ENCODE measurements at places on chromosomes 11 and 22.
A peak's percentile ranks its signal among the peaks of the same experiment; 100 is the strongest.

DNA sequence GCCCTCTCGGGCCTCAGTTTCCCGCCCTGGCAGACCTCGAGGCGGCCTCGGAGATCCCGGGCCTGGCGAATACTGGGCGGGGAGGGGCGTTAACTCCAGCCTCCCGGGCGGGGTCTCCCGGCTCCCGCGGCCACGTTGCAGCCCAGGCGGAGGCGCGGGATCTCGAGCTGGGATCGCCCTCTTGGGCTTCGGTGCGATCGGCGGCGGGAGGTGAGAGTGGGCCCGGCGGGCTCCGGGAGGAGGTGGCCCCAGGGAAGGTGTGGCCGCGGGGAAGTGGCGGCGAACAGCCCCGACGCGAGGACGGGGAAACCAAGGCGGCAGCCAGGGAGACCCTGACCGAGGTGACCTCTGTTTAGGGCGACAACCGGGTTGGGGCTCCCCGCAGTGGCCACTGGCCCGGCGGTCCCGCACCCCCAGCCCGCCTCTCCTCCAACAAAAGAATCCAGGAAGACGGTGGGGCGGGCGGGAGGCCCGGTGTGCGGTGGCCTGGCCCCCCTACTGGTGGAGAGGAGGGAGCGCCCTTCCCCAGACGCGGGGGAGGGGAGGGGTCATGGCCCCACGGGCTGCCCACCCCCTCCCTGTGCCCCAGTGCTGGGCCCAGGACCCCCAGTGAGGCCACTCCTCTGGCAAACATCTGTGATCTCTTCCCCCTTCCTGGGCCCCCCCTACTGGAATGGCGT is at the start of gene PHETA2:
Gene PHETA2, plus strand, starts transcription at position 117 of the 680 bp plus-strand sequence. CDS start 3,046 bp downstream, outside the sequence.
- peak; percentile 40 for DNase-seq

GRCh38 chr11:130214861-130215530 is 55.4 kb downstream of the ST14 start:
- DNase-seq: no peak

GRCh38 chr11:26974996-26975395 is 18.9 kb upstream of the FIBIN start:
- DNase-seq: no peak

DNA sequence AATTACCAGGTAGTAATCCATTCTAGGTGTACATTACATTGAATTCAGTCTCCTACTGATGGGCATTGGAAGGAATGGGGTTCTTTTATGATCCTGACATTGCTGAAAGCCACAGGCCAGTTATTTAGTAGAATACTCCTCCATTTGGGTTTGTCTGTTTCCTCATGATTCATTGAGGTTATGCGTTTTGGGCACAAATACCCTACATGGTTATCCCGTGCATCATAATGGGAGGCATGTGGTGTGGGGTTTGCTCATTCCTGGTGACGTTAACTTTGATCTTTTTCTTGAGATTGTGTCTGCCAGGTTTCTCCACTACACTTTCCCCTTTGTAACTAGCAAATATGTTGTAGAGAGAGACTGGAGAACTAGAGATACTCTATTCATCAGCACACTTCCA is 5.5 kb downstream of the FOLR3 start:
- DNase-seq: no peak

DNA sequence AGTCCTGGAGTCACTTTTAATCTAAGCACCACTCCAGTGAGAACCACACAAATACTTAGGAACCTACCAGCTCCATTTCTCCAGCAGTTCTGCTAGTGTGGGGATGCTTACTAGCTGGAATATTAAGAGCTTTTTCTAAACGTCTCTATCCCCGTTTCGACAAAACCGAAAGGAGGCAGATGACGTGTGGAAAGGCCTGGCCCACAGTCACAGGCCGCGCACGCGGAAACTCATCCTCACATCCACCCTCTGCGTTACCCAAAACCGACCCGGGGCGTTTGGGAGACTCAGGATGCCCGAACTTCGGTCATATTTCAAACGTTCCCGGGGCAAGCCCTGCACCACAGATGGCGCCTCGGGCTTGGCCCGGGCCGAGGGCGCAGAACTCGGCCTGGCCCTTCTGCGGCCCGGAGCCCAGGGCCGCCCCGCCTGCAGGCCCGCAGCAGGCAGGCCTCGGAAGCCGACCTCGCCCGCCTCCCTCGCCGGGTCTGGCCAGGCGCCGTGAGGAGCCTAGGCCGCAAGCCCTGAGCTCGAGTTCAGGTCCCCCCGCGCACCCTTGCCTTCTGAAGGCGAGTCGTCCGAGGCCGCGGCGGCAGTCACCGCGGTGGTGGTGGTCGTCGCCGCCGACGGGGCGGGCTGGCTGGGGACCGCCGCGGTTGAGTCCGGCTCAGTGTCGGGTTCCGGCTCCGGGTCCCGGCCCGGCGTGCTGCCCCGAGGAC is 473 bp downstream of the FNBP4 start:
- peak; percentile 74 for DNase-seq

- DNase-seq: no peak
These were observed 32.1 kb upstream of the BAIAP2L2 start for GRCh38 chr22:38142606-38143005.

DNA sequence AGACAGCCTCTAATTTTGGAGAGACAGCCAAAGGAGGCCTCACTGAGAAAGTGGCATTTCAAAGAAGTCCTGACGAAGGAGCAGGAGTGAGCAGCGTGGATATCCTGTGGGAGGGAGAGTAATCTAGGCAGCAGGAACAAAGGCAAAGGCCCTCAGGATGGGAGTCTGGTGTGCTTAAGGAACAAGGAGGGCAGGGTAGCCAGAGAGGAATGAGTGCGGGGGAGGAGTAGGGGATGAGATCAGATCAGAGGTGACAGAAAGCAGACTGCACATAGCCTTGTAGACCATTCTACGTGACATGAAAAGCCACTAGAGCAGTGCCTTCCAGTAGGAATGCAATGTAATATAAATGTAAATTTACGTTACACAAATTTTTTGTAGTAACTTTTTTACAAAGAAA is 5.6 kb downstream of the SLC36A4 start:
- no peak for DNase-seq

DNA sequence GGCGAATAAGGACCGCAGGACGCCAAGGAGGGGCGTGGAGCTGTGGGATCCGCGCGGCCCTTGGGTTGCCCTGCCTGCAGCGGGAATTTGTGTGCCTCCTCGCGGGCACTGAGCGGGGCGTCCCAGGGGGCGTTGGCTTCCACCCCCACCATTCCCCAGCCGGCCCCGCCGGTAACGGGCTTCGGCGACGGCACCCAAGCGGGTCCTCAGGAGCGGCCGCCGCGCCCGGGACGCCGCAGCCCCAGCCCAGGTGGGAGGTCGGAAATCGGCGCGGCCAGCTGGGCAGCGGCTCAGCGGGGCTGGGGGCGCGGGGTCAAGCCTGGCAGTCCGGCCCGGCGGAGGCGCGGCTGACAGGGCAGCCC is 320 bp downstream of the CLTCL1 start:
- DNase-seq: peak; percentile 12

- no peak for DNase-seq
These were observed 215.5 kb downstream of the TTC28 start for GRCh38 chr22:28464127-28464526.

- DNase-seq: no peak
These were observed 251.3 kb upstream of the CCDC179 start for GRCh38 chr11:23111527-23111926.

DNA sequence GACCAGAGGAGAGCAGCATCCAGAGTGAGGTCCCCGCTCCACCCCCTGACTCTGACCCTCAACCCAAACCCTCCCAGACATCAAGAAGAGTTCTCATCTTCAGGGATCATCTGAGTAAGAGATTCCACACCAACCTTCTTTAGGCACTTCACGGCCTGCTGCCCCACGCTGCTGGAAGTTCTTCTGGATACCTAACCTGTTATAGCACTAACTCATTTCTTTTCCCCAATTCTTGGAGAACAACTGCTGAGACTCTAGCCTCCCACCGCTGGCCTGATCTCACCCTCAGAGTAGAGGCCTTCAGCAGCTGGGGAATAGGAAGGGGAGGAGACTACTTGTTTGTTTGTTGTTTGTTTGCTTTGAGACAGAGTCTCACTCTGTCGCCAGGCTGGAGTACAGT is 7.3 kb downstream of the TMPRSS13 start:
- DNase-seq: no peak

DNA sequence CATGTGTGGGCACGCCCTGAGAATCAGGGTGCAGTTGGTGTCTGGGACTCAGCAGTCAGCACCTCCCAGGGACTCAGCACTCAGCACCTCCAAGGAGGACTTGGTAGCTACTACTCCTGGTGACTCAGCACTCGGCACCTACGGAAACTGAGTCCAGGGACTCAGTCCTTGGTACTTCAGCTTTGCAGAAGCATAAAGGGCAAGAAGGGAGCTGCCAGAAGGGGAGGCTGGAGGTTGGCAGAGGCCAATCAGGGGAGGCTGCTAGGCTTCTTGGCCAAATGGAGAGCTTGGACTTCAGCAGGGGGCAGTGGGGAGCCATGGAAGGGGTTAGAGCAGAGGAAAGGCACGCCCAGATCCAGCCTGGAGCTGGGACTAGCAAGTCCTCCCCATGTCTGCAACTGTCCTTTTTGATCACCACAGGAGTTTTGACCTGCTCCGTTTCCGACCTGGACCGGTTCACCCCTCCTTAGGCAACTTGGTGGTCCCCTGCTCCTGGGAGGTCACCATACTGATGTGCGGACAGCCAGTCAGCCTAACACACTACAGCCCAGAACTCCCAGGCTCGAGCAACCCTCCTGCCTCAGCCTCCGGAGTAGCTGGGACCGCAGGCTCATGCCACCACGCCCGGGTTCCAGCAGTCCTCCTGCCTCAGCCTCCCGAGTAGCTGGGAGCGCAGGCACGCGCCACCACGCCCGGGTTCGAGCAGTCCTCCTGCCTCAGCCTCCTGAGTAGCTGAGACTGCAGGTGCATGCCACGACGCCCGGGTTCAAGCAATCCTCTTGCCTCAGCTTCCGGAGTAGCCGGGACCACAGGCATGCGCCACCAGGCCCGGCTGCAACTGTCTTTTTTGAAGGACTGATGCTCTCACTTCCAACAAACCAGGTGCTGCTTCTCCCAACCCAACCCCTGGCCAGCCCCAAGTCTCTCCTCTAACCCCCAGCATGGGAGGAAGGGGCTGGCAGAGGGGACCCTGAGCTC is 1.5 kb downstream of the ANO9 start:
- no peak for DNase-seq

GRCh38 chr22:22159384-22159783 is 85.2 kb upstream of the VPREB1 start:
- DNase-seq: no peak

DNA sequence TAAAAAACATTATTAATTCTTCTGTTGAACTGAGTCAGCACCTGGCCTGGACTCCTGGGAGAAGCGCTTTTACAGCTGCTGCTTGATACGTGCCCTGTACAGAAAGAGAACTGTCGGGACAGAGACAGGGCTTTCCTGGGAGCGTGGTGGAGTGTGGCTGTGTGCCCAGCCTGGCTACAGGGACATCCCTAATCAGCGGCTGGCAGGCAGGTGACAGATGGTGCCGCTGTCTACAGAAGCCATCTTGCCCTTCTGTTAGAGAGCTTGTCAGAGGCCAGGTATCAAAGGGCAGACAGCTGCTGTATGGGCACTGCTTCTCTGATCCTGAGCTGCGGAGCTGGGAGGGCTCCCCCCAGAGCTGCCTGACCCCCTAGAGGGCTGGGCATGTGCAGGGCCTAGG is 361.8 kb downstream of the TENM4 start:
- DNase-seq: no peak

- peak; percentile 40 for DNase-seq
These were observed 40.8 kb downstream of the TBC1D22A start for GRCh38 chr22:46803031-46803880.

DNA sequence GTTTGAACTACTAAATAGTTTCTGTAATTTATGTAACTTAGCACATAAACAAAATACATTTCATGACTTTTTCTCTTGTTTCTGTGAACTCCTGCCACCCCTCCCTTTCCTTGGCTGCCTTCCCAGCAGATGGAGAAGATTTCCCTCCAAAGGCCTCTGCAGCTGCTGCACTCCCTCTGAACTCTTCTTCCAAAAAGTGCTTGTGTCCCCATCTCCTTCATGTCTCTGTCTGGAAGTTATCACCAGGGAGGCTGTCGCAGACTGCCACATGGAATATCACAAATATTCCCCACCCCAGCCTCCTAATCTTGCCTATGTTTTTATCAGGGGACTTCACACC is 1068.3 kb downstream of the OPCML start:
- no peak for DNase-seq

Measured in stimulated activated CD4-positive, alpha-beta T cell treated with anti-CD3 and anti-CD28 coated beads, Interleukin-1b, Interleukin-23, amount 100 ng/mL, for 24 hours (primary cell).